ENCODE measurements at places on chromosomes 11 and 22. TPM values are rescaled to one million over a fixed set of nuclear protein-coding genes. Genes with fewer than 3 reads are reported as not detected.

Gene RHOG
- total RNA-seq, result 183 TPM

Gene APLNR
- not detected for total RNA-seq

Gene CHST1
- total RNA-seq, result not detected

Gene BATF2
- total RNA-seq, result 0.08 TPM

Measured in activated naive CD8-positive, alpha-beta T cell treated with anti-CD3 and anti-CD28 coated beads for 36 hours (primary cell).